A549 treated with AZD2906 at 1 μM for 4 hours (cell line): ENCODE measurements at places on chromosomes 3 and 15. TPM values are rescaled to one million over a fixed set of nuclear protein-coding genes. Genes with fewer than 3 reads are reported as not detected.

The FURIN gene
- 51.5 to 62.8 TPM (median 59.0 TPM) in 5 replicates for total RNA-seq

The KBTBD12 gene
- total RNA-seq: not detected in 5 replicates

The COL7A1 gene
- 101 to 162 TPM (median 145 TPM) in 5 replicates for total RNA-seq

The GOLGA8S gene
- total RNA-seq: 0.11 to 0.17 TPM (median 0.14 TPM) in 5 replicates

The MAP3K13 gene
- total RNA-seq: 11.7 to 15.6 TPM (median 11.9 TPM) in 5 replicates
